ENCODE measurements at places on chromosomes 1 and 21. TPM values are rescaled to one million over a fixed set of nuclear protein-coding genes. Genes with fewer than 3 reads are reported as not detected.
A peak's percentile ranks its signal among the peaks of the same experiment; 100 is the strongest.

The TMCC2 gene
- 10.8 TPM for total RNA-seq

The CYP2J2 gene
- 1.8 TPM for total RNA-seq

DNA sequence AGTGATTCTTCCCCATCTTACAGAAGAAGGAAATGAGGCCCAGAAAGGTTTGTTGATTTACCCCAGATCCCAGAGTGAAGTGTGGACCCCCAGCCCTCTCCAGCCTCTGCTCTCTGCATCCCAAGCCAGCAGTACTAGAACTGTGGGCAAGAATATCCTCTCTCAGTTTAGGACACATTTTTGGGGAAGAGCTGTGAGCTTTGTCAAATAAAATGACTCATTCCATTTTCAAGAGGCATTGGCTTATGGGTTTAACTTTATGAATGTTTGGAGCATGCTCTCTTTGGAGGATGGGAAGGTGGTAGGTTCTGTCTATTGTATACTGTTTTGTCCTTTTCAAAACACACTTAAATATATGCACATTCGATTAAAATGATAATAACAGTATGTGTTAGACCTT, 70.6 kb upstream of the CNTN2 start:
- H3K27me3 ChIP-seq: no peaks in the 10 kb centered on the region
- no peak overlapping the region for H3K27ac ChIP-seq
- no peak for DNase-seq
- H3K4me1 ChIP-seq: peaks cover 10% of the 10 kb centered on the region
- no peak overlapping the region for H3K4me3 ChIP-seq
- H3K36me3 ChIP-seq: no peaks in the 10 kb centered on the region

DNA sequence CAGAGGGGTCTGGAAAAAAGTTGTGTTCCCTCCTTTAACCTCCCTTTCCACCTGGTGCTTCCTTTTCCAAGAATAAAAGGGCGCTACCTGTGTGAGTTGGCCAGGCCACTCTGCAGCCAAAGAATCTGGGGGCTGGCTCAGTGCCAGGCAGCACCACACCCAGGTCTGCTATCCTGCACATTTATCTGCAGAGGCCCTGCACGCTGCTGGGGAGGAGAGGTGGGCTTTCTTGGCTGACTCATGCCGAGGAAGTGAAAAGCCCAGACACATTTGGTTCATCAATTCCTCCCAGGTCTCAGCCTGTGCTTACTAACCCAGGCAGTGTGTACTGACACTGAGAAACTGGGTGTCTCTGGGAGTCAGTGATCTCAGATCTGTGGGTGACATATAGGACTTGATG, 79.8 kb upstream of the F3 start:
- no peaks in the 10 kb centered on the region for H3K36me3 ChIP-seq
- no peak overlapping the region for H3K4me3 ChIP-seq
- DNase-seq: peak; percentile 70
- H3K4me1 ChIP-seq: peaks cover 50% of the 10 kb centered on the region
- no peaks in the 10 kb centered on the region for H3K27me3 ChIP-seq

DNA sequence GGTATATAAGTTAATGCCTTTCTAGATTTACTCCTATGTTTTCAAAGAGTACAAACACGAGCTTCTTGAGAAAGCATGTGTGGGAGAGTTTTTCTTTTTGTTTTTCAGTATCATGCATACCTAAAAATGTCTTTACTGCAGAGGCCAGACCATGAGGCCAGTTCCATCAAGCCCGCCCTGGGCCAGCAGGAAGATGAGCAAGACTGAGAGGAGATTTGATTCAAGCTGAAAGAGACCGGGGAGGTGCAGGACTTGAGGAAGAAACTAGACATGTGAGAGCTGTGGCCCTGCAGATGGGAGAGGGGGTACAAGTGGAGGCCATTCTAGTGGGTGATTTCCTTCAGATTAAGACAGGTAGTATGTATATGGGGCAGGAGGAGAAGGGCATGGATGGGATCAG, 33.4 kb upstream of the NTPCR start:
- peaks cover 2% of the 10 kb centered on the region for H3K27me3 ChIP-seq
- DNase-seq: no peak
- no peaks in the 10 kb centered on the region for H3K4me1 ChIP-seq

All from astrocyte (in vitro differentiated cells and primary cell).